ENCODE measurements at places on chromosomes 12 and 14. TPM values are rescaled to one million over a fixed set of nuclear protein-coding genes. Genes with fewer than 3 reads are reported as not detected.

- DNase-seq, result peak; percentile 60
- peaks cover 26% of the 10 kb centered on the region for H3K36me3 ChIP-seq
- H3K4me1 ChIP-seq, result peaks cover 62% of the 10 kb centered on the region
- peak overlapping the region; percentile 87 for H3K27ac ChIP-seq
- H3K4me3 ChIP-seq, result peak overlapping the region; percentile 45
Observed at GRCh38 chr12:6323340-6323994, 13.0 kb downstream of the PLEKHG6 start.

DNA sequence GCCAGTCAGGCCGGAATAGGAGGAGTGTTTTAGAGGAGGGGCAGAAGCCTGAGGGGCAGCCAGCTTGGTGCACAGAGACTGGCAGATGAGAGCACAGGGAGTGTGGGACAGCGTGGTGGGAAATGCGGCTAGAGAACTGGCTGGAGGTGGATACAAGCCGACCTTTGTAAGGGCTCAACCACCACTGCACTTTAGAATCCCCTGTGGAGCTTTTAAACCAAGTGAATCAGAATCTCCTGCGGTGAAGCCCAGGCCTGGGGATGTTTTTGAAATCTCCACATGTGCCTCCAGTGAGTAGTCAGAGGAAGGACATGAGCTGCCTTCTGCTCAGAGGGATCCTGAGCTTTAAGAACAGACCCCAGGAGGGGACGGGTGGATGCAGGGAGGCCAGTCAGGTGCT lies 10.9 kb upstream of the PCED1B start:
- H3K4me1 ChIP-seq, result peaks cover 7% of the 10 kb centered on the region
- no peak overlapping the region for H3K27ac ChIP-seq
- no peaks in the 10 kb centered on the region for H3K36me3 ChIP-seq
- DNase-seq, result no peak
- H3K27me3 ChIP-seq, result no peaks in the 10 kb centered on the region

- H3K27me3 ChIP-seq, result no peaks in the 10 kb centered on the region
- peaks cover 38% of the 10 kb centered on the region for H3K36me3 ChIP-seq
- no peak overlapping the region for H3K27ac ChIP-seq
- no peaks in the 10 kb centered on the region for H3K4me1 ChIP-seq
- H3K4me3 ChIP-seq, result no peak overlapping the region
Observed at GRCh38 chr14:67331368-67332125, 28.1 kb downstream of the ATP6V1D start.

DNA sequence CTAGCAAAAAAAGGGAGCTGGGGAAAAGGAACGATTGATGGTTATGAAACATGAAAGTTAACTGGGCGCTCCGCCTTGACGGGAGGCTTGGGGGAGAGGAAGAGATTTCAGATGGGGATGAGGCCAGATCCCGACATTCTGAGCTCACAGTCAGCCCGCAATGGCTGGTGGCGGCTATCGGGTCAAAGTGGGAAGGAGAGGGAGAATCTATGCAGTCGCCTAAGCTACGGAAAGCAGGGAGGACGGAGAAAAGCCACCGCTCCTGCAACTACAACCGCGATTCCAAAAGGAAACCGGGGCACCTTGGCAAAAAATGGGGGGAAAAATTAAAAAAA lies 502 bp downstream of the MPHOSPH9 start:
- no peaks in the 10 kb centered on the region for H3K27me3 ChIP-seq
- H3K36me3 ChIP-seq, result peaks cover 56% of the 10 kb centered on the region
- DNase-seq, result no peak
- H3K4me3 ChIP-seq, result peak overlapping the region; percentile 97

The SIX6 gene
- total RNA-seq, result not detected
